ENCODE measurements at places on chromosomes 12 and 14.

DNA sequence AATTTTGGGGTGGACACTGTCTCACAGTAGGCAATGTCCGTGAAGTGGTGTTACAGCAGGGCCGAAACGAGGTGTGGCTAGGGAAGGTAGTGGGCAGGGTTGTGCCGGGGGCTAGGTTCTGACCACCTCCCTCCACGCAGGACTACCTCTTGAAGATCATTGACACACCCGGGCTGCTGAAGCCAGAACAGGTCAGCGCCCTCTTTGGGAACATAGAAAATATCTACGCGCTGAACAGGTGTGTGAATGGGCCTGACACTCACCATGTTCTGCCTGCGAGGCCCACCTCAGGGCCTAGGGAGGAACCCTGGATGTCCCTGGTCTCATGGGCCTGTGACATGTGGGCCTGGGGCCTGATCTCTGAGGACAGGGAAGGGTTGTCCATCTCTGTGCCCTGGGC lies 24.6 kb downstream of the PLEKHG3 start:
- no peak for DNase-seq

DNA sequence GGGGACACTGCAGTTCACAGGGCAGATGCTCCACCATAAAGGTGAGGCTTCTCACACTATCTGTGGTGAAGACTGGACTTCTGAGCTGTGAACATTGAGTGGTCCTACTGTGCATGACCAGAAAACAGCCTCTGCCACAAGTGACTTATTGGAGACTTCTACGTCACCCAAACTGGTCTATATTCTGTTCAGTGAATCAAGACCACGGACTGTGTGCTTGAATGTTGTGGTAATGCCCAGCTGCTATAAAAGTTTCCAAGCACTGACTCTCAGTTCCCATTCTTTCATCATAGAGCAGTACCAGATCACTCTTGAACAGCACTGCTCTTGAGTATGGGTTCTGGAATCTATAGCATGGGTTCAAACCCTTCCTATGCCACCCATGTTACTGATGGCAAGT lies 4.8 kb upstream of the PLEK2 start:
- no peak for DNase-seq

DNA sequence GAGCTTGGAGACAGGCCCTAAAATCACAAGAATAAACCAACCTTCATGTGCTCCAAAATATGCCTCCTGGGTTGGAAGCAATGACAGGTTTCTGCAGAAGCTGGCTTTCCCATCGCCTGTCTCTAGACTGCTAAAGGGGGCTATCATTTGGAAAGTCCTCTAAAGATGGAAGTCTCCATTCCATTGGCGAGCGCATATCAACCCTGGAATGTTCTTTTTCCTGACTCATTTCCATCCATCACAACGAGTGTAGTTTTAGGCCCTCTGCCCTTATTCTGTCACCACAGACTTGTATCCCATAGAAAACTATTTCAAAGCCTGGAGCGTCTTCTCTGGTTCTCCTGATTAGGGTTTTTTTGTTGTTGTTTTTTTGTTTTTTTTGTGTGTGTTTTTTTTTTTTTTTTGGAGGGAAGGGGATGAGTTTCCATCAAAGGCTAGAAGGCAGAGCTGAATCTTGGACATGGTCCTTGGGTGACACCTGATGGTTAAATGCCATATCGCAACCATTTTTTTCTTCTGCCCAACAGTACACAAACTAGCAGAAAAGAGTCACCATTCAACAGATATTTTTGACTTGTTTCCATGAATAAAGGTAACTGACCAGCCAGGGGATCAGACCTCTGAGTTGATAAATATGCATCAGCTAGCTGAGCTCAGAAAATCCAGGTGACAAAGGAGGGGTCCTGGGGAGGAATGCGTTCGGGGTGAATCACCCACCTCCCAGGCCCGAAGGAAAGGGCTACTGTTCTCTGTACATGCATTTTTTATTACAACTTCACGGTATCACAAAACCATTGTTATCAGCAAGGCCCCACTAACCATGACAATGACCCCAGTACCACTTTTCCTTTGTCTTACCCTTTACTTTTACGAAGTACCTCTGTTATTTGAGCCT lies 40.5 kb downstream of the KCNA5 start:
- DNase-seq: peak; percentile 67

GRCh38 chr12:54016051-54016450 lies 7.3 kb downstream of the HOXC8 start:
- DNase-seq: no peak

- no peak for DNase-seq
These were observed 502.7 kb downstream of the ETNK1 start for GRCh38 chr12:23127701-23128100.

GRCh38 chr12:125878483-125878882 lies 813.2 kb downstream of the AACS start:
- DNase-seq: no peak

- DNase-seq: peak; percentile 7
These were observed 253.7 kb downstream of the DUSP6 start for GRCh38 chr12:89098441-89099112.

GRCh38 chr12:122406701-122407164 lies 15.7 kb downstream of the CLIP1 start:
- no peak for DNase-seq

GRCh38 chr14:56124327-56124726 lies 6.1 kb downstream of the PELI2 start:
- DNase-seq: no peak

DNA sequence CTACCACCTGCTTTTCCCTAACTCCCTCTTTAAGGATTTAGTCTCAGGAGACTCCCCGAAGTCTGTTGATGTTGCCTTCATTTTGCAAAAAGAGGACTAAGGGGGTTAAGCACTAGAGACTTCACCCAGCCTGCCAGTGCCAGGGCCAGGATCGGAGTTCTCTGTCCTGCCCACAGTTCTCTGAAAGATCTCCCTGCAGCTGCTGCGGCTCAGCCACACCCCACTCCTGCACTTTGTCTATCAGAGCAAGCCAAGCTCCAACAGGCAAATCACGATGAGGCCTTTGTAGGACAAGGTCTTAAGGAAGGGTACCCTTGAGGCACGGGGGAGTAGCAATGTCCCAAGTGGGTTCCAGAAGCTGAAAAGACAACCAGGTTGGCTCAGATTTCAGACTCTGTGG lies 148.8 kb upstream of the EGLN3 start:
- no peak for DNase-seq

DNA sequence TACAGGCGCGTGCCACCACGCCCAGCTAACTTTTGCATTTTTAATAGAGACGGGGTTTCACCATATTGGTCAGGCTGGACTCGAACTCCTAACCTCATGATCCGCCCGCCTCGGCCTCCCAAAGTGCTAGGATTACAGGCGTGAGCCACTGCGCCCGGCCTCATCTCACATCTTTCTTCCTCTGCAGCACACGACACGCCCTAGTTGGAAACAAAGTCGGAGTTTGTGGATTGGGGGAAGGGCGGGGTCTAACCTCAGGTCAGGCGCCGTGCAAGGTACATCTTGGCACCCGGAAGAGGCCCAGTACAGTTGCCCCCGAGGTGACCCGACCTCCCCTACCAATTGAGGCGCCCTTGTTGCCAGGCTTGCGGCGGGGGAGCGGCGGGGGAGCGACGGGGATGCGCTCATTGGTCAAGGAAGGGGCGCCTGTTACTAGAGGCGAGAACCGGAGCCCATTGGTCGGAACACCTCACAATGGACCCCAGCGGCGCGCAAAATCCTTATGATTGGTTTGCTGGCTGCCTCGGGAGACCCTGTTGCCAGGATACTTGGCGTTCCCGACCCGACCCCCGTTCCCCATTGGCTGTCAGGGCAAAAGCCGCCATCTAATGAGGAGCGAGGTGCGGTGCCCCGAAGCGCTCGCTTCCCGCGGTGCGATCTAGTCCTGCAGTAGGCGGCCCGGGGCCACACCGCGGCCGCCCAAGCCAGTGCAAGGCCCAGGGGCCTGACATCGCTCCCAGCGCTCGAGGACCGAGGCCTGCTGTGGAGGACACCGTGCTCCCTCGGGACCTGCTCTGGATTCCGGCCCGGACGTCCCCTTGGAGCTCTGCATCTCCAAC lies at the start of gene REC8:
REC8 (plus strand) TSS at position 659 of the 839 bp plus-strand sequence. CDS start 473 bp downstream, outside the sequence.
- DNase-seq: peak; percentile 90

DNA sequence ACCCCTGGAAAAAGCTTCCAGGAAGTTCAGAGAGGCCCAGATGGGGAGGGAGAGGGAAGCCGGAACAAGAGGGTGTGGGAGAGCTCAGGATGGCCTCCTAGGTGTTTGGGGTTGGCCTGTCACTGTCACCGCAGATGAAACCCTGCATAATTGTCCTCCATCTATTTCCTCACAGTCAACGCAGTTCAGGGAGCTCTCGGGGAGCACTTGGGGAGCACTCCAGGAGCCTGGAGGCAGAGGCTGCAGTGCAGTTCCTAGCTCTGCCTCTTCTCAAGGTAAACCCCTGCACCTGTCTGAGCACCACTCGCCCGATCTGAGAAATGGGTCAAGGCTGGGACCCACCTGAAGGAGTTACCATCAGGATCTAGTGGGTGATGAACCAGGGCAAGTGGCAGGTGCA lies 194.6 kb upstream of the LHX5 start:
- no peak for DNase-seq

DNA sequence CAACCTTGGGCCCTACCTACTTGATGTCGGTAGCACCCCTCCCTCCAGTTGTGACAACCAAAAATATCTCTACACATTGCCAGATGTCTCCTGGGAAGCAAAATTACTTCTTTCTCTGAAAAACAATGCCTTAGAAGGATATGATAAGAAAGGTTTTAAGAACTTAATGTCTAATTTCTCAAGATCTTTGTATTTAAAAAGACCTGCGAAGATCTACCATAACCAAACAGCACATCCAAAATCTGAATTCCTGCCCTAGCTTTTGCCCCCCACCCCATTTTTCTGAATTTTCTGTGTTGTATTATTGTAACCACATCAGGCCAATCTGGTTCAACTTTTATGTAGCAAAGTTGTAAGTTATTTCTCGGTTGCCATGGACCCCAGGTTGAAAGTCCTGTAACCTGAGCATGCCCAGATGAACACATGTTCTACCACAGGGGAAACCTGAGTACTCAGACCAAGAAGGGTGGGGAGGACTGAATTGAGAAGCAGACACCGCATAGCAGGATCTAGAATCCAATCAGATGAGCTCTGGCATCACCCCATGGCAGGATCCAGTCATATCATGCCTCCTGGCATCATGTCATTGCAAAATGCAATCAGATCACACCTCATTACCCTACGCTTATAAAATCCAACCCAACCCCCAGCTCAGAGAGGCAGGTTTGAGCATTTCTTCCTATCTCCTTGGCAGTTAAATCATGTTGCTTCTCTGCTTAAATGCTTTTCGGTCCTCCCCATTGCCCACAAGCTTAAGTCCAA lies 8.7 kb downstream of the TMEM253 start:
- DNase-seq: no peak

- DNase-seq: peak; percentile 68
These were observed 1.8 kb downstream of the CKB start for GRCh38 chr14:103520657-103521437.

GRCh38 chr12:71546322-71546861 lies 106.8 kb downstream of the LGR5 start:
- DNase-seq: no peak

DNA sequence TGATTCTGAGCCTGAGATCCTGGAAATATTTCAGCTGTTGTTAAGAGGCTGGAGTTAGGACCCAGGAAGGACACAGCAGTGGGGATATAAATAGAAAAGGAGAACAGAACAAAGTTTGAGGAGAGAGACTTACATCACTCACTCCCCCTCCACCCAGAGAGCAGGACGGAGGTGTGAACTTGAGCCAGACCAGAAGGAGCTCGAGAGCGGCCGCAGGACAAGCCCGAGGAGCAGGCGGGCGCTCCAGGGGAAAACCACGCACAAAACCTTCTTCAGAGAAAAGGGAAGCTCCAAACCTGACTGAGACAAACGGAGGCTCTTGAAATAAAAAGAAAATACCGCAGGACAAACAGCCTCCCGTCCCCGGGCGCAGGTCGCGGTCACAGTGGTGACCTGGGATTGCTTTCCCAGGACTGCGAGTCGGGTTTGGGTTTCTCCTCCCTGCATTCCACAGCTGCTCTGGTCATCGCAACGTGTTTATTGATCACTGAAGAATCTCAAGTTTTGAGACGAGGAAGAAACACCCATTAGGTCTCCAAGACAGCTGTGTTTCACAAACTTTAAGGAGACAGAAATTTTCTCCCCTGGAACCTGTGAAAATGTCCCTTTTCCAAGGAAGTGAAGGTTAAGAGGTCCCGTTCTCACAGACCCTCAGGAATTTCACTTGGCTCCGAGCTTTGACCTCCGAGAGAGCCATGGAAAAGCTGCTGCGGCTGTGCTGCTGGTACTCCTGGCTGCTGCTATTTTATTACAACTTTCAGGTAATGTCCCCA lies at the start of gene ADGRD1:
ADGRD1 (plus strand) TSS at position 137 of the 773 bp plus-strand sequence; CDS start at position 696, 559 bp downstream.
- DNase-seq: no peak

DNA sequence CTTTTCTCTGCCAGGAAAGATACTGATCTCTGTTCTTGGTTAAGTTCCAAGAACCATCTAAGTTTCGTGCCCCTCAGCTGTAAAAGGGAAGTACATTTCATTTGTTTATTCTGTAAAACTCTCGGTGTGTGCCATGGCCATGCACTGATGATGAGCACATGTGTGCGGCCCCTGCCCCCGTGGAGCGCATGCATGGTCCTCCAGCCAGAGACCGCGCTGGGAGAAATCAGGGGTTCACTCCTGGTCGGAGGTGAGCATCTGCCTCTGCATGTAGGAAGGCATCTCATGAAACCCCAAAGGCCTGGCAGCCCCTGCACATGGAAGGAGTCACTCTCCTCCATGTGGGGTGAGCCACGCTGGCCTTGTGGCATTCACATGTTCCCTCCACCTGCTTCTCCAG lies 102.5 kb upstream of the RTL1 start:
- no peak for DNase-seq

- DNase-seq: no peak
These were observed 3.0 kb upstream of the MAP3K9 start for GRCh38 chr14:70812124-70812818.

GRCh38 chr12:113838896-113839295 lies 127.2 kb downstream of the RBM19 start:
- DNase-seq: no peak

GRCh38 chr12:75564398-75564797 lies 53.0 kb upstream of the KRR1 start:
- DNase-seq: no peak

GRCh38 chr14:54650331-54650958 lies 83.5 kb downstream of the SAMD4A start:
- DNase-seq: no peak

GRCh38 chr12:64673490-64674169 lies 63.3 kb downstream of the RASSF3 start:
- DNase-seq: no peak

Measured in endothelial cell (in vitro differentiated cells).